Caco-2 (cell line): ENCODE measurements at places on chromosomes 6 and 20.

GRCh38 chr20:5170341-5170740, 43.5 kb downstream of the CDS2 start:
- DNase-seq = no peak

GRCh38 chr20:63775096-63775978, 35.8 kb downstream of the SLC2A4RG start:
- DNase-seq = no peak

- peak; percentile 90 for DNase-seq
Observed at GRCh38 chr20:57346477-57346876, 4.6 kb upstream of the RAE1 start.

- no peak for DNase-seq
Observed at GRCh38 chr6:168452685-168453377, 11.8 kb downstream of the SMOC2 start.

GRCh38 chr6:15901141-15902115, 227.5 kb upstream of the MYLIP start:
- peak; percentile 42 for DNase-seq
